8988T (cell line): ENCODE measurements at places on chromosomes 12 and 14.
A peak's percentile ranks its signal among the peaks of the same experiment; 100 is the strongest.

- DNase-seq = peak; percentile 53
These were observed 31.8 kb upstream of the PLEKHG6 start for GRCh38 chr12:6278439-6279255.

GRCh38 chr12:26113181-26113654, 11.6 kb downstream of the BHLHE41 start:
- DNase-seq = no peak

GRCh38 chr14:100129161-100129589, 30.3 kb downstream of the DEGS2 start:
- no peak for DNase-seq

GRCh38 chr12:91516695-91517047, 334.1 kb upstream of the DCN start:
- no peak for DNase-seq

DNA sequence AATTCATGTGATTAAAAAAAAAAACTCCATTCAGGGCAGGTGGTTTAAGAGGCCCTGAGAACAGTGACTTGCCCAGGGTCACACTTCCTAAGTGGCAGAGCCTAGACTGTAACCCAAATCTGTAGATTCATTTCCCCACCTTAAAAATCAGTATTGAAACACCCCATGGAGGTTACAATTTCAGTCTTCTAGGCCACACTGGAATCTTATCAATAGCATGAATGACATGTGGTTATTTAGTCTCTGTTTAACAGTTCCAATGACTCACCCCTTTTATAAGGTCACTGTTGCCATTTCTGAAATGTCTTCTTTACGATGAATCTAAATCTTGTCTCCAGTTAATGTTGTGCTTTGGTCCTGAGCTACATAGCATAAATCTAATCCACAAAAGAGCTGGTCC, 262.3 kb upstream of the GRIP1 start:
- no peak for DNase-seq

DNA sequence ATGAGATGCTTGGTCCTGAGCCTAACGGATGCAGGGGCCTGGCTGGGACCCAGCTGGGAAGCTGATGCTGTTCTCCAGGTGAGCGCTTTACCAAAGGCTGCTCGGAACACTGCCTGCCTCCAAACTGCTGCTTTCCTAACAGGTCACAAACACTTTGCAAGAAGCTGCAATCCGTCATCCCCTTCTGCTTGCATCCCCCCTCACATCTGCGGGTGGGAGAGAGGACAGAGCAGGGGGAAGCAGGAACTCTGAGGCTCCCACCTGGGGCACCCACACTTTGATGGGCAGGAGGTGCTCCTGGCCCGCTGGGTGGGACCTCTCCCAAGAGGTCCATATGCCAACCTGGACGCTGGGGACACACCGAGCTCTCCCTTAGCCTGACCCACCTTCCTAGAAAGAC, 24.9 kb upstream of the PPP2R5C start:
- DNase-seq = no peak

DNA sequence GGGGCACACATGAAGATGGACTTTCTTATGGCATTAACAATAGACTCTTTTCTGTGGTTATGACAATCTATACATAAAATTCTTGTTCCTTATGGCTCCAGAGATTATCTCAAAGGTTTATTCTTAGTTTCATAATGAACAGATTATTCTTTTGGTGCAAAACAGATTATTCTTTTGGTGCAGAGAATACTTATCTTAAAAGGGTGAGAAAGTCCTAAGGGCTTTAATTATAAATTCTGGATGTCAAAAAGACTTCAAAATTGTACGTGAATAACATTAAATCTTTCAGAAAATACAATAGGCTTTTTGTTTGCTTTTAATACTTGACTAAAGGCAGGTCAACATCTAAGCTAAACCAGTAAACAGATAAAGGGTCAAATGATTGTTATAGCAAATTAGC, 69.3 kb downstream of the MNAT1 start:
- no peak for DNase-seq
